Retina (tissue), 1 donor: ENCODE measurements at places on chromosomes 12 and 14.

- peak; percentile 44 for DNase-seq
These were observed 31.6 kb upstream of the BEGAIN start for GRCh38 chr14:100618763-100619320.

GRCh38 chr12:22038734-22039133, 7.3 kb upstream of the CMAS start:
- DNase-seq = no peak

GRCh38 chr12:57552306-57552651, 2.4 kb downstream of the KIF5A start:
- DNase-seq = no peak

DNA sequence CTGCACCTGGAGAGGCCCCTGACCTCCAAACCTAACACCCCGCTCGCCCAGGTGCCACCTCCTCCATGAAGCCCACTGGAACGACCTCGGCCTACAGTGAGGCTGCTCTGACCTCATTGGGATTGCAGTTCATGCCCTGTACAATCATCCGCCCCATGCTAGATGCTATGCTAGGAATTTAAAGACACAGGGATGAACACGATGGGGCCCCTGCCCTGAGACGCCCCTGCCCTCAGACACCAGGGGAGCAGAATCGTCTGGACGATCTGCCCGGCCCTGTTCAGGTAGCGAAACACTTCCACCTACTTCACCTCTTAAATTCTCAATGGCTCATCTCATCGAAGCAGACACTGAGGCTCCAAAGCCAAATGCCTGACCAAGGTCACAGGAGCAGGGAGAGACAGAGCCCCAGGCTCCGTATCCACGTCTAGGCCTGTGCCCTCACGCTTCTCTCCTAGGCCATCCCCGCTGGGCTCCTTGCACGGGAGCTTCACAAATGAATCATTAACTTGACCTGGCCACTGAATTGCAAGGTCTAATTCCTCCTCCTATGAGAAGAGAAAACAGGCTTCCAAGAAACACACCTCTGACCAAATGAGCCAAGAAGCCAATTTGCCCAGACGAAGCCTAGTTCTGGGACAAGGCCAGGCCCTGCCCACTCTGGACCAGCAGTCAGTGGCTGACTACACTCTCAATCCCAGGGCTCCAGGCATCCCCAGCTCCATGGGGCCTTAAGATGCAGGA, 35.2 kb downstream of the SCARB1 start:
- DNase-seq = no peak

DNA sequence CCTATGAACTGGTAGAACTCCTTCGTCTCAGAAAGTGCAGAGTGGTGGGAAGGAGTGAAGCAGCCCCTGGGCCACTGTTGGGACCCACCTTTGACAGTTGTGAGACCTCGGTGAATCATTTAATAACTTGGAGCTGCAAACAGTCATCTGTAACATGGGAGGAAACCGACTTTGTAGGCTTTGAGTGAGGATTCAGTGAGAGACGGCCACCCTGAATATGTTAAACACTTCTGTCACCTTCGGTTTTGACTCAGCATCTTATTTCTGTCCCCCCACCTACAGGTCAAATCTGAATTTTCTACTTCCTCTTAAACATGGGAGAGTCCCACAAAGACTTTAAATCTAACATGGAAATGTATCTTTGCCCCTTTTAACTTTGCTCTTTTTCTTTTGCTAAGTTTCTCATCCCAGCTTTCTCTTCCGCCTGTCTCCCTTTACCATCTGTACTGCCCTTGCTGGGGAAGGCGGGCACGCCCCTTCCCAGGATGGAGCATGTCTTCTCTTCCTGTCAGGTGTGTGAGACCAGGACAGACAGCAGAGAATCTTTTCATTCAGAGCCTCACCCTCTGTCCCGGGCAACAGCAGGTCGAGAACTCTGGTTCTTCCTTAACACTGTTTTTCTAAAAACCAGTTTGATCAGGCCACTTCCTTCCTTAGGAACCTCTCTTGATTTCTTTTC, 37.1 kb downstream of the ZC3H14 start:
- DNase-seq = no peak

DNA sequence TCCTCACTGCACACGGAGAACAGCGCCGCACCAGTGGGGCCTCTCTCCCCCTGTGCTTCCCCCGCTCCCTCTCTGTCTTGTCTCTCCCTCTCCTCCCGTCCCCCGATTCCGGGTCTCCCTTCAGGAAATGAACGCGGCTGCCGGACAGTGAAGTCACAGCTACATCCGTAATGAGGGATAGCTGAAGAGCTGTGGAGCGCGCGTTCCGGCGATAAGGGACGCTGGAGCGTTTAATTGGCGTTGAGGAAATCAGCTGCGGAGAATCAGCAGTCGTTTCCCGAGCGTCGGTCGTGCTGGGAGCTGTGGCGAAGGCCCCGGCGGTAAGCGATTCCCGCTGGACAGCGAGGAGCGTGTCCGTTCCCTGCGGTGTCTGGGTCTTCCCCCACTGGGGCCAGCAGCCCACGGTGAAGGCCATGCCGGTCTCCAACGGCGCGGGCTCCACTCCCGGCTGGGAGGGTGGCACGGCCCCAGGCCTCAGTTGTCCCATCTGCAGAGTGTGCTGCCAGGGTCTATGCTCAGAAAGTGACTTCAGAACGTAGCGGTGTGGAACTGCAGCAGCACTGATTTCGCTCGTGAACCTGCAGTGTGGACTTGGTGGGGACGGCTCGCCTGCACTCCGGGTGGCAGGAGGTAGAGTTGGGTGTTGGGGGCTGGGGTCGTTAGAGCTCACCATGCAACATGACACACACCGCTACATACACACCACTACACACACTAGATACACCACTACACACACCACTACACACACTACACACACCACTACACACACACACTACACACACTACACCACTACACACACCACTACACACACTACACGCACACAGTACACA, 10.9 kb downstream of the NOC4L start:
- DNase-seq = peak; percentile 54
